ENCODE measurements at places on chromosomes 5 and 9.

- no peak for DNase-seq
These were observed 41.0 kb upstream of the FBN2 start for GRCh38 chr5:128579093-128579492.

- DNase-seq: no peak
These were observed 320.5 kb upstream of the ADCY2 start for GRCh38 chr5:7075470-7075869.

- DNase-seq: no peak
These were observed 433 bp upstream of the PTAR1 start for GRCh38 chr9:69760278-69760610.

- DNase-seq: no peak
These were observed 250.4 kb downstream of the SEMA5A start for GRCh38 chr5:9295466-9295801.

DNA sequence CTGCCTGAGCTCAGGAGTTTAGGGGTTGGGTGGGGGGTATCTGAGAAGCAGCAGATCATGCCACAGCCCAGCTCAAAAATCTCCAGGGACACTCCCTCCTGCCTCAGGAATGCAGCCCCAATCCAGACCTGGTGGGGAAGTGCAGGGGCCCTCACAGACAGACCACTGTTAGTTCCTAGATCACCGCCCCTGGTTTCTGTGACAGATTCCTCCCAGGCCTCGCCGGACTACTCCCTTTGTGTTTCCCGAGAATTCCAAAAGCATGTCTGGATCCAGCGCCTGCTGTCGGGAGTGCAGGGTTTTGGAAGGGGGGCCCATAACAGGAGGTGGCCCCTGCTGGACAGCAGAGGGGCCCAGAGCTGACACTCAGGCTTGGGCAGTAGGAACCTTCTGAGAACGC, 74.5 kb downstream of the CTSL start:
- DNase-seq: no peak

- no peak for DNase-seq
These were observed 263.5 kb downstream of the NTRK2 start for GRCh38 chr9:84932915-84933527.

GRCh38 chr5:60495644-60496520, 204.1 kb downstream of the DEPDC1B start:
- no peak for DNase-seq

DNA sequence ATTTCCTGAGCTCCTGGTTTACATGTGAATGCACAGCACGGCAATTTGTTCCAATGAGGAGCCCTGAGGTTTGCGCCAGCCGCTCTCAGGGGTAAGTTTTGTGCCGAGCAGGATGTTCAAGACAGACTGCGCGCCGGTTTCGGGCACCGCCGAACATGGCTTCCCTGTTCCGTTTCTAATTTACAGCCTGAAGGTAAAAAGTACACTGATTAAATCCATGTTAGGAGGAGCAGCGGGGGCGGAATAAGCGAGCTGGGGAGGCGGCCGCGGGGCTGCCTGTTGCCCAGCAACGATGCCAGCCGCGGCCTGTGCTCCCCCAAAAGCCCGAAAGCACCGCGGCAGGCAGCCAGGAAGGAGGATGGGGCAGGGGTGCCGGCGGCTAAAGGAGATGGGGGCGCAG, 6.4 kb downstream of the SOWAHA start:
- no peak for DNase-seq

GRCh38 chr5:172800088-172800551, 29.1 kb upstream of the DUSP1 start:
- DNase-seq: peak; percentile 40

GRCh38 chr9:35940458-35941407, 17.2 kb downstream of the OR2S2 start:
- no peak for DNase-seq

DNA sequence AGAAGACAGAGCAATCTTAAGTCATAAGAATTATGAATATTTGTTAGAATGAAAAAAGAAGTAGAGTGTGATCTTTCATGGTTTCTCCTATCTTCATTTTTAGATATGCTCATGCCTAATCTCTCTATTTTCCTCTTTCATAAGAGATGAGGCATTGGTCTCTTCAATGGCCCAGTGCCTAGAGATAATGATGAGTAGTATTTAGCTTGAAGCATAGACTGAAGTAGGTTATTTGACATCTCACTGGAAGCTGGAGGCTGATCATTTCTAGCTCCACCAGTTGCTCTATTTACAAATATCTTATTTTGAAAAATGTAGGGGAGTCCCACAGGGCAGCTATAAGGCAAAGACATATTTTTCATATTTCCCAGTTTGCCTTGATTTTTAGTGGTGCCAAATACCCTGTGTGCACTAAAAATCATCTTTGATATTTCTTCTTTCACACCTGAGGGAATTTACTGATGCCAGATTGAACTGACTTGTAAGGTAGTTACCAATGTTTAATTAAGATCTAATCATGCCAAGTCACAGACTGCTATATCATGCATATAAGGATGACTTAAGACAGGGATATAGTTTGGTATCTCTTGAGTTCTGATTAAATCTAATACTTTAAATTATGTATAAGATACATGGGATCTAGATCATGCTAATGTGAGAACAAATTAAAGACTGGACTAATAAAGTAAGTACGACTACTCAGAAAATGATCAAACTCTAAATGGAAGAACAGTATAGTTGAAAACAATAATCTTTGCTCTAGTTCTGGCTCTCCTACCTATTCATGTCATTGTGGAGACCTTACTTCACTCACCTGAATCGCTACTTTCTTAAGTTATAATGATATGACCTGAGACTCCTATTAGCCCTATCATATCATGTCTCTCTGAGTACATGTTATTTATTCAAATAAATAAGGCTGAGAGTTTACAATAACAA, 108.2 kb upstream of the IFNE start:
- no peak for DNase-seq

- DNase-seq: no peak
These were observed 2.2 kb downstream of the GBGT1 start for GRCh38 chr9:133161547-133161950.

GRCh38 chr5:94577466-94578245, 40.7 kb downstream of the KIAA0825 start:
- DNase-seq: no peak

DNA sequence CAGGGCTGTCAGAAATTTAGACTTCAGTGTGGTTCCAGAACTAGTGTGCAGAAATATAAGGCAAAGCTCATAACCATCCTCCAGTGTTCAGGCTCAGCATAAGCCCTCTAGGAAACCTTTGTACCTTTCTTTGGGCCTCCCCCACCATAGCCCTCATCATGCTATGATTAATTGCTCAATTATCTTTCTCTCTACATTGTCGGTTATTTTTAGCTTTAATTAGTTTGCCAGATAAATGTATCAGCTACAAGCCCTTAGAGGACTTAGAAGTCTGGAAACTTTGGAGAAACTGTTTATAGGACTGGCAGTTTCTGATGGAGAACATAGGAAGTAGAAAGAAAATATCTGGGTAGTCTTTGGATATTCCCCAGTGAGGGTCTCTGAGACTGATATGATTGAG, 43.5 kb upstream of the TNC start:
- no peak for DNase-seq

GRCh38 chr9:123027517-123027916, 6.0 kb upstream of the GPR21 start:
- no peak for DNase-seq

GRCh38 chr5:125338440-125339174, 592.2 kb upstream of the ZNF608 start:
- no peak for DNase-seq

DNA sequence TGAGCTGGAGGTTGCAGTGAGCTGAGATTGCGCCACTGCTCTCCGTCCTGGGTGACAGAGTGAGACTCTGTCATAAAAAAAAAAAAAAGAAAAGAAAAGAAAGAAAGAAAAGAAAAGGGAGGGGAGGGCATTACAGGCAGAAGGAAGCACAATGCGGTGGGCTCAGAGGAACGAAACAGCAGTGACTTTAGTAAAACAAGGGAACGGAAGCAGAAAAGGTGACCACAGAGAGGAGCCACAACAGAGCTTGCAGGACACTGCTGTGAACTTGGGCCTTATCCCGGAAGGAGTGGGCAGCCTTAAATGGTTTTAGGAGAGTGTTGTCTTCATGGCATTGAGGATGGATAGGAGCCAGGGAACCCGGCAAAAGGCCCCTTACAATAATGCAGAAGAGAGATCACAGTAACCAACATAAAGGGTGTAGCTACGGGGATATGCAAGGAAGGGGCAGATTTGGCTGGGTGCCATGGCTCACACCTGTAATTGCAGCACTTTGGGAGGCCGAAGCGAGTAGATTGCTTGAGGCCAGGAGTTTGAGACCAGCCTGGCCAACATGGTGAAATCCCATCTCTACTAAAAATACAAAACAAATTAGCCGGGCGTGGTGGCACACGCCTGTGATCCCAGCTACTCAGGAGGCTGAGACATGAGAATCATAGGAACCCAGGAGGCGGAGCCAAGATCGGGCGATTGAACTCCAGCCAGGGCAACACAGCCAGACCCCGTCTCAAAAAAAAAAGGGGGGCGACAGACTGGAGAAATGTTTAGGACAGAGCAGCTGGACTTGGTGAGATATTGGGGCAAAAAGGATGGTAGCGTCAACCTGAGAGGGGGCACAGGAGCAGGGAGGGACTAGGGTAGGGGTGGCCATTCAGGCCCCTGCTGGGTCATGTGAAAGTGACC, 83.9 kb upstream of the ZBTB43 start:
- DNase-seq: no peak

DNA sequence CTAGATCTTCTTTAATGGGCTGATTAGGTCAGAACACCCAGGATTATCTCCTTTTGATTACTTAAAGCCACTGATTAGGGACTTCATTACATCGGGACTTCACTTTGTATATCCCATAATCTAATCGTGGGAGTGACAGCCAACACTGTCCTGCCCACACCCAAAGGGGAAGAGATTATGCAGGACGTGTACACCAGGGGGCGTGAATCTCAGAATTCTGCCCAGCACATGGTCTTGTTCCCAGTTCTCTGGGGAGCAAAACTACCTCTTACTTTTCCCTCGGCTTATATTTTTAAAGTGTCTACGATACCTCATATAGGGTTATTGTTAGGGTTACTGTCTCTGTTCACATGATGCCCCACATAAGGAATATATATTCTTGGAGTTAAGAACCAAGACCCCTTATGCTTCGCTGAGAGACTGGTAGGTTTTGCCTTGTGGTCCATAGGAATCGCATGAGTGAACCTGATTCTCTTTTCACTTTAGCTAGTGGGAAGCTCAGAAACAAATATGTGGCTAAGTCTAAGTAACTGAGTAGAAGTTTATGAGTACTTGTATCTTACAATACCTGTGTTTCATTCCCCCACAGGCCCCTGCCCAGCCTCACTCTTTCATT, 192.7 kb downstream of the GNA14 start:
- DNase-seq: no peak

DNA sequence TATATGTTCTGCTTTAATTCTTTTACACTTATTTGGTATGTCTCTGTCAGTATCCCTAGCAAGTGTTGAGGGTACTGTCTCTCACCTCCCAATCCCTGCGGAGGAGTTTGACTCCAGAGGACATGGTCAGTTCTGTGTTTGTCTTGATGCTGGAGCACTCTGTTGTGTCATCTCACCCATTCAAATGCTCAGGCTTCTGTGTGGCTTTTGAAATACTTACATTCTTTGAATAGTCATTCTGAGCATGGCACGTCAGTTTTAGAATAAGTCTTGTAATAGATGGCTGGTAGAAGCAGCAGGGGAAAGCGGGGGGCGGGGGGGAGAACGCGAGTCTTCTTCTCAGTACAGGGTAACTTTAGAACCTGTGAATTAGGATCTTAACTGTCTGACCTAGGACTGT, 12.3 kb downstream of the MAST4 start:
- no peak for DNase-seq

GRCh38 chr5:73818357-73818756, 192.4 kb downstream of the ARHGEF28 start:
- DNase-seq: no peak

DNA sequence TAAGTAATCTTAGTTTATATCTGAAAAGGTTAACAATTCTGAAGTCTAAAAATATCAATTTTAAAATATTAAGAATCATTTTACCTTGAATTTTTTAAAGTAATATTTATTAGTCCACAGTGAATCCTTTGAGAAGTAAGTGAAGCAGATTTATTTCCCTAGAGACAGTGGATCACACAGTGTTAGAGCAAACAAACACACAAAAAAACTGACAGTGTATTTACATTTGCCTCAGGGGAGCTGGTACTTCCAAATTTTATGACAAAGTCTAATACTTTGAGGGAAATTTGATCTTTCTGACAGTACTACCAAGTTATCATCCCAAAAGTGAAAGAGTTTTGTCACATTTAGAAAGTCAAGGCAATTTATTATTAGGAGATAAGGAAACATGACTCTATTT, 1750.6 kb upstream of the CDH9 start:
- DNase-seq: no peak

GRCh38 chr5:132629230-132629944, 28.6 kb upstream of the IL13 start:
- DNase-seq: no peak

All from C1 segment of cervical spinal cord (tissue), 14 donors.